ENCODE measurements at places on chromosomes 3 and 15. TPM values are rescaled to one million over a fixed set of nuclear protein-coding genes. Genes with fewer than 3 reads are reported as not detected.

- no peak for DNase-seq
These were observed 27.1 kb downstream of the GATM start for GRCh38 chr15:45351227-45351626.

GRCh38 chr3:196708467-196708866 is 3.6 kb downstream of the CEP19 start:
- no peak for DNase-seq

DNA sequence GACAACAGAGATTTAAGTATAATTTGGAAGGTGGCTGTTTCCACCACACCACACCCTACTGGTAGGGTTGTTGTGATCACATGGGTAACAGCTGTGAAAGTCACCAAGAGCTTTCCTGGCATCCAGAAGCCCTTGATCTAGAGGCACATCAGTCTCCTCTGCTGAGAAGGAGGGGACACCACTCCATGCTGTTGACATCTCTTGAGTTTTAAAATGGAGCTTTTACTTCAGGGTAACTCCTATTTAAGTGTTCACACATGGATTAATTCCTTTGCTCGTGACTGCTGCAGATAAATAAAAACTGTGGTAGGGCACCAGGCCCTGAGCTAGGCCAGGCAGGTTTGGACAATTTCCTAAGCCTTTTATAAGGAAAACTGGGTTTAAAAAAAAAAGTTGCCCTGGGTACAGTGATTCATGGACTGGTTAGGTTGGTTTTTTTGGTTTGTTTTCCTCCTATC is 7.5 kb downstream of the EXOSC7 start:
- no peak for DNase-seq

GRCh38 chr15:101162701-101163483 is 89.0 kb downstream of the CHSY1 start:
- DNase-seq, result no peak

DNA sequence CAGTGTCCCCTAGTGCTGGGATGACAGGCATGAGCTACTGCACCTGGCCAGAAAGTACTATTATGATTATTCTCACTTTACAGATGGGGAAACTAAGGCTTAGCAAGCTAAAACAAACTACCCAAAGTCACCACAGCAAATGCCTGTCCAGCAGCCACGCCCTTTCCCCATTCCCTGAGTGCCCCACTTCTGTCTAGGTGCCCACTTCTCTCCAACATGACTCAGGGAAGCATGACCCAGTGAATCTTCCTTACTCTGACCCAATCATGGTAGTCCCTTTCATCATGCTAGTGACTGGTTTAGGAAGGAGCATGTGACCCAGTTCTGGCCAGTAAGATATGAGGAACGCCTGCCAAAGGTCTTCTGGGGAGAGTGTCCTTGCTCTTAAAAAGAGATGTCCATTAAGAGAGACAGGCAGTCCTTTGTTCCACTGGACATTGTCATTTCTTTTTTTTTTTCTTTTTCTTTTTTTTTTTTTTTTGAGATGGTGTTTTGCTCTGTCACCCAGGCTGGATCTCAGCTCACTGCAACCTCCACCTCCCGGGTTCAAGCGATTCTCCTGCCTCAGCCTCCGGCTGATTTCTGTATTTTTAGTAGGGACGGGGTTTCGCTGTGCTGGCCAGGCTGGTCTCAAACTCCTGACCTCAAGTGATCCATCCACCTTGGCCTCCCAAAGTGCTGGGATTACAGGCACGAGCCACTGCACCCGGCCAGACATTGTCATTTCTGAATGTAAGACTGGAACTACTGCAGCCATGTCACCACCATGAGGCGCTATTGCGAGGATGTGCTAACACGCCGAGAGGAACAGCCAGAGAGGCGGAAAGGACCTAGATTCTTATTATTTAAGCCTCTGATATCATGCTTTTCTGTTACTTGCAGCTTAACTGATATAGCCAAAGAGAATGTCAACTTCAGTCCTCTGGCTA is 19.8 kb downstream of the MEGF11 start:
- peak; percentile 85 for DNase-seq

ENTPD3 gene
- total RNA-seq, result 0.44 TPM
